ENCODE measurements at places on chromosomes 3 and 15.

DNA sequence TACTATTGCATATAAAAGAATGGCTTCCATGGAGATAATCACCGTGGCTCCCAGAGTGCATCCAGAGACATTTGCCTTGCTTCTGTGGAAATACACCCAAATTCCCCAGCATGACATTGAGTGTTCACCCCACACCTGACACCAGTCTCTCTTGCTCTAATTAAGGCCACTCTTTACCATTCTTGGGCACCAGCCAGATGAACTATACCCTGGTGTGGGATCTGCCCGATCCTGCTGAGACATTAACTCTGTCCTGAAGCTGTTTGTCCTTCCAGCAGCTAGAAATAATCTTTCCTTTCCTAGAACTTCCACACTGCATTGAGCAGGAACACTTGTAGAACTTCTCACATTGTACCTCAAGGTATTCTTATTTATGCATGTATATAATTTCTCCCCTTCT, 105.2 kb downstream of the LPP start:
- ATAC-seq: no peak
- H3K27ac ChIP-seq: no peak overlapping the region
- peaks cover 20% of the 10 kb centered on the region for H3K4me1 ChIP-seq
- H3K36me3 ChIP-seq: peaks cover 27% of the 10 kb centered on the region
- no peaks in the 10 kb centered on the region for H3K27me3 ChIP-seq
- H3K4me3 ChIP-seq: no peak overlapping the region

GRCh38 chr3:19972054-19972453, 25.2 kb downstream of the RAB5A start:
- no peaks in the 10 kb centered on the region for H3K27me3 ChIP-seq
- no peak overlapping the region for H3K27ac ChIP-seq
- ATAC-seq: no peak
- H3K36me3 ChIP-seq: peaks cover 50% of the 10 kb centered on the region
- H3K4me1 ChIP-seq: peaks cover 23% of the 10 kb centered on the region
- no peak overlapping the region for H3K4me3 ChIP-seq

DNA sequence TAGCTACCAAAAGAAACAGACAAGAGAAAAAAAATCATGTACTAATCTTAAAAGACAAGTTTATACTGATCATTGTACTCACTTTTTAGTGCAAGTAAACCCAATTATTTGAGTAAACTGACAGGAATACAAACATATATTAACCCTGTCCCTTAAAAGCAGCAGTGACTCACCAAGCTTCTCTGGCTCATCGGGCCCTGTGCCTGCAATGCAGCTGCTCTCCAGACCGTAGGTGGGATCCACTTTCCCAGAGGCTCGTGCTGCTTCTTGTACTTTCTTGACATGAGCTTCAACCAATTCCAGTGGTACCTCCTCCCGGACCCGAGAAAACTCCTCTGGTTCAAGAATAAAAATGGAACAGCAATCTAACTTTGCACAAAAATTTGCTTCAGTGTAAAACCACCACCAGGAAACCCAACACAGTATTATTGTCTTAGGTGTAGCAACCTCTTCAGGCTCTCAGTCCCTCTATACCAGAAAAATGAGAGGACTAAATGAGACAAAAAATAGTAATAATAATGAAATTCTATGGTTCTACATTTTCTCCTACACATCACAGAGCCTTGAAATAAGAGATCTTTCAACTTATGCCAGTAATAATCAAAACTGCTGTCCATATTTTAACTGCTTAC, 82.6 kb upstream of the CSPG5 start:
- no peak for ATAC-seq
- H3K27me3 ChIP-seq: no peaks in the 10 kb centered on the region
- peaks cover 69% of the 10 kb centered on the region for H3K36me3 ChIP-seq
- no peaks in the 10 kb centered on the region for H3K4me1 ChIP-seq

DNA sequence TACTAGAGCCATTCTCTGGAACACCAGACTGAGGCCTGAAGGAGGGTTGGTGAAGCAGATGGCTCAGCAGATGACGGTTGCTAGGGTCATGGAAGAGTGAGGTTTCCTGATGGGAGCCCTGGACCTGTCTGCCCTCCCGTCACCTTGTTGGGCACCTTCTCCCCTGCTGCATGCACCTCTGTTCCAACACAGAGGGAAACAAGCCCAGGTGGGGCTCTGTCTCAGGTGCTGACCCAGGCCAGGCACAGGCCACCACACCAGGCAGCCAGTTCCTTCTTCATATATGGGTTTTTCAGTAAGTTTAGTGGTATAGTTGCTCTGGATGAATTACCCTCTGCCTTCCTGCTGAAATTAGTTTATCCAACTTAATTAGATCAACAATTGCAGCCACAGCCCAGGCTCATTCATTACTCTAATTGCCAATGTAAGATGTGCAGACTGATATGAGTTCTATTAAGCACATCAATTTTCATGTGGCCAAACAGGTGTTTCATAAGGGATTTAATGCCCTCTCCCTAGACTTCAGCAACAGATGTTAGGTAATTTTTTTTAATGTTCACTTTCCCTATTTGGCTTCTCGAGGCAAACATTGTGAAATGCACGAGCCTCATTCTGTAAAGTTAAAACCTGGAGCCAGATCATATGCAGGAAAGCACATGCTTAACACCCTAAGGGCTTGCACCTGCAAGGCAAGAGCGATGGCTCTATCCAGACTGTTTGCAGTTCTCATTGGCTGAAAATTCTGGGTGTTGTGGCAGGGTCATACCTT, 174.8 kb downstream of the CHDH start:
- H3K27me3 ChIP-seq: peaks cover 24% of the 10 kb centered on the region
- no peak for ATAC-seq
- H3K4me1 ChIP-seq: no peaks in the 10 kb centered on the region
- no peak overlapping the region for H3K27ac ChIP-seq
- H3K36me3 ChIP-seq: no peaks in the 10 kb centered on the region
- H3K4me3 ChIP-seq: no peak overlapping the region

- no peaks in the 10 kb centered on the region for H3K36me3 ChIP-seq
- H3K27me3 ChIP-seq: no peaks in the 10 kb centered on the region
- H3K4me3 ChIP-seq: no peak overlapping the region
- H3K4me1 ChIP-seq: no peaks in the 10 kb centered on the region
- no peak overlapping the region for H3K27ac ChIP-seq
These were observed 249.2 kb downstream of the GABRG3 start for GRCh38 chr15:27220199-27220598.

GRCh38 chr3:197298341-197298944, at the start of gene DLG1:
Gene DLG1, minus strand, starts transcription at chr3:197298612. Its CDS starts 1,408 bp downstream, at chr3:197297204.
- peak within 1 kb of the TSS; percentile 92 for H3K27ac ChIP-seq
- peak; percentile 85 for ATAC-seq
- no peaks in the 10 kb centered on the region for H3K36me3 ChIP-seq
- peaks cover 37% of the 10 kb centered on the region for H3K27me3 ChIP-seq
- peak within 1 kb of the TSS; percentile 86 for H3K4me3 ChIP-seq
- peaks cover 30% of the 10 kb centered on the region for H3K4me1 ChIP-seq

DNA sequence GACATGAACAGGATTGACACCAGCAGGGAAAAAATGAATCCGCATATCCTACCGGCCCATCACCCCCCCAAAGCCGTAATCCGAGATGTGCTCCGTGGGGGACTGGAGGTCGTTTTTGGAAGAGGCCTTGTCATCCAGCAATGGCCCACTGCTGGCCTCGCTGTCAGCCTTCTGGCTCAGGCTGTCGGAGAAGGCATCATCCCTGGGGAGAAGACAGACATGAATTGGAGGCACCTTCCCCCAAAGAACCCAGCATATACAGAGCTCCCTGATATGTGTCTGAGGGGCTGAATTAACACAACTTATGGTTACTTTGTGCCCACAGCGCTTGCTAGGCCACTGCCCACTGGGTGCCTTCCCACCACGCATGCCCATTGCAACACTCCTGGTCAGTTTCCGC, 29.6 kb upstream of the RAD18 start:
- ATAC-seq: no peak
- H3K4me1 ChIP-seq: peaks cover under 1% of the 10 kb centered on the region
- H3K4me3 ChIP-seq: no peak overlapping the region
- H3K36me3 ChIP-seq: no peaks in the 10 kb centered on the region
- peaks cover 8% of the 10 kb centered on the region for H3K27me3 ChIP-seq
- no peak overlapping the region for H3K27ac ChIP-seq

- no peak overlapping the region for H3K27ac ChIP-seq
- no peaks in the 10 kb centered on the region for H3K36me3 ChIP-seq
- H3K27me3 ChIP-seq: peaks cover 23% of the 10 kb centered on the region
- H3K4me3 ChIP-seq: no peak overlapping the region
- no peaks in the 10 kb centered on the region for H3K4me1 ChIP-seq
- no peak for ATAC-seq
These were observed 5.9 kb downstream of the TGM4 start for GRCh38 chr3:44880284-44880683.

GRCh38 chr3:192130534-192131132, 596.7 kb downstream of the FGF12 start:
- no peaks in the 10 kb centered on the region for H3K4me1 ChIP-seq
- no peak overlapping the region for H3K27ac ChIP-seq
- ATAC-seq: peak; percentile 71
- H3K4me3 ChIP-seq: no peak overlapping the region

DNA sequence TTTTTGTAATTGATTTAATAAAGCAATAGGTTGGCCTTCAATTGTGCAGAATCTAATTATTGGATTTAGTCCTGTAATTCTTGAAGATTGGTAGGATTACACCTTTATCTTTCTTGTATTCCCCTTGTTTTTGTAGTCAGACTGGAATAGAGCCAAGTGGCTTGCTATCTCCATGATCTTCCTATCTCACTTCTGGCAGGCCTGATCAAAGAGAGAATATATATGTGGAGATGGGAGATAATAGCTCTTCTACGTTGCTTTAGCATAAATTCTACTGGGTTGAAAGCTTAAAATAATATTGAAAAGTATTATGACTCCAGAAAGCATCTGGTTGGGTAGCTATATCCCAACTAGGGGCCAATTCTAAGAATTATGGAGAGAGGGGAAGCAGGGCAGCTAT, 16.9 kb upstream of the IFT57 start:
- peaks cover 15% of the 10 kb centered on the region for H3K4me1 ChIP-seq
- peaks cover 3% of the 10 kb centered on the region for H3K36me3 ChIP-seq
- H3K27me3 ChIP-seq: no peaks in the 10 kb centered on the region
- no peak for ATAC-seq
- no peak overlapping the region for H3K4me3 ChIP-seq

GRCh38 chr3:142577696-142578328, 721 bp downstream of the ATR start:
- H3K27ac ChIP-seq: peak overlapping the region; percentile 91
- H3K27me3 ChIP-seq: no peaks in the 10 kb centered on the region
- peaks cover 50% of the 10 kb centered on the region for H3K4me1 ChIP-seq
- ATAC-seq: no peak

DNA sequence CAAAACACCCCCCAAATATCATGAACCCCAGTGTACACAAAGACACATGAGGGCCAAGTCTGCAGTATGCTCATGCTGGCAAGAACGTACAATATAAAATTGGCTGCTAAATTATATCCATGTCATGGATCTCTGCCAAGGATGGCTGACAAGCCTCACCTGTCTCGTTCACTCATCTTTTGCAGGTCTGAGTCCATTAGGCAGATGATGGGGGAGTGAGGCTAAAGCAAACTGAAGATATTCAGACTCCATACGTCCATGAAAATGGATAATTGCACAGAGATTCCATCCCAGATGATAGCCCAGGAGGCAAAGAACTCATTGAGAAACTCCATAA, 122.3 kb upstream of the PTPRG start:
- no peak overlapping the region for H3K4me3 ChIP-seq
- H3K27ac ChIP-seq: no peak overlapping the region
- no peaks in the 10 kb centered on the region for H3K4me1 ChIP-seq
- peaks cover 12% of the 10 kb centered on the region for H3K27me3 ChIP-seq

- H3K4me1 ChIP-seq: peaks cover 16% of the 10 kb centered on the region
- no peak overlapping the region for H3K27ac ChIP-seq
- no peak for ATAC-seq
- peaks cover 7% of the 10 kb centered on the region for H3K36me3 ChIP-seq
- no peaks in the 10 kb centered on the region for H3K27me3 ChIP-seq
- H3K4me3 ChIP-seq: no peak overlapping the region
These were observed 19.2 kb downstream of the CDIN1 start for GRCh38 chr15:36598529-36599177.

GRCh38 chr3:2420919-2421318, 322.3 kb downstream of the CNTN4 start:
- no peaks in the 10 kb centered on the region for H3K4me1 ChIP-seq
- no peak overlapping the region for H3K4me3 ChIP-seq
- no peak for ATAC-seq
- no peak overlapping the region for H3K27ac ChIP-seq
- H3K27me3 ChIP-seq: no peaks in the 10 kb centered on the region

DNA sequence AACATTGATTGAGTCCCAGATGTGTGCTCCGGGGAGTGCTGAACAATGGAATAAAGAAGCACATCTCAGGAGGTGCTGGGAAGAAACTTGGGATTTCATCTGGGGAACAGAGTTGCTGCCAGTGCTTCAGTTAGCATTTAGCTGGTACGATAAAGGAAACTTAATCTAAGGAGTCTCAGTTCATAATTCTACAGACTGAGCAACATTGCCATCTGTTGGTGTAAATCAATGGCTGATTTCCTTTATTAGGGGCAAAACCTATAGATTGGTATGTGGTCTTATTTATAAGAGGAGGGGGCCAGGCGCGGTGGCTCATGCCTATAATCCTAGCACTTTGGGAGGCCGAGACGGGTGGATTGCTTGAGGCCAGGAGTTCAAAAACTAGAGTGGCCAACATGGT, 8.9 kb downstream of the MKRN2OS start:
- H3K27ac ChIP-seq: no peak overlapping the region
- no peak overlapping the region for H3K4me3 ChIP-seq
- ATAC-seq: no peak
- no peaks in the 10 kb centered on the region for H3K27me3 ChIP-seq

DNA sequence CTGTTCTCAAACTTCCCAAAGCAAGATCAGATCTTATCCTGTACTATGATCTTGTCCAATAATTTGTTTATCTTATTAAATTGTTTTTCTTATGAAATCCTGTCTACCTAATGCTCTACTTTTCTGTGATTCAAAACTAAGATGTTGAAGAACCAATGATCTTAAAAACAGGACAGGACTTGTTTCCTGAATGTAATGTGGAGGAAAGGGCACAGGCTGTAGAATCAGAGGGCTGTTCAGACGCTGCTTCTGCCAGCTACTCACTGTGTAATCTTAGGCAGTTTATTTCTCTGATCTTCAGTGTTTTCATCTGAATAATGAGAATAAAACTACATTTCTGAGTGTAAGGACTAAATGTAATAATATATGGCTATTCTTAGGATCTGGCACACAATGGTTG, 20.1 kb upstream of the DMXL2 start:
- ATAC-seq: no peak
- no peaks in the 10 kb centered on the region for H3K27me3 ChIP-seq
- no peak overlapping the region for H3K4me3 ChIP-seq
- no peaks in the 10 kb centered on the region for H3K36me3 ChIP-seq

Data from stimulated activated memory B cell treated with anti-CD40 and anti-IgM and Interleukin-4, amounts not matched to agents 10 μg/mL and 1 μg/mL and 100 μg/mL, for 72 hours (primary cell).